ENCODE measurements at places on chromosomes 7 and 10. TPM values are rescaled to one million over a fixed set of nuclear protein-coding genes. Genes with fewer than 3 reads are reported as not detected.

DNA sequence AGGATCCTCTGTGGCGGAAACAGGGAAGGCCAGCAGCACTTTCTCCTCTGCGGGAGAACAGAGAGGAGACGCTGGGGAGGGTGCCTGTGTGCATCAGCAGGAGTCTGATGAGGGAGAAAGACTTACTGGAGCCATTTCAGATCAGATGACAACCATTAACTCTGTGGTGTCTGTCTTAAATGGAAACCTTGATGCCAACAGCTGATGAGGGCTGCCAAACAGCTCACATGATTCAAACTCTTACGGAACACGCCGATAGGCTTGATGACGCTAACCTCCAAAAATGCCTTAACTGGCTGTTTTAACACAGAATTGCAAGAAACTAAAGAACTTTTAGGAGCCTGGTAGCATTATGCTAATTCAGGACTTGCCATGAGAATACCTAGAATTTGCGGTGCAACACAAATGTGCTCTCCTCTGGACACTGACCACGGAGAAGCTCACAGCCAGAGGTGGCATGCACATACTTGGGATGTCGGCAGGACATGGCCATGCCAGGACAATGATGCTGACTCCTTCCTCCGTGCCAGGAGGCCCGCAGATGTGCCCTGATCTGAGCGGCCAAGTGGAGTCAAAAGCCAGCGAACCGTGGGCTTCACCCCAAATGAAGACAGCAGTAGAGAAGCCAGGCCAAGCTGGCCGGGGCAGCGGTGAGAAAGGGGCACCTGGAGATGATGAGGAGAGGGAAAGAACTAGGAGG is 154.9 kb downstream of the ZMYND11 start:
- DNase-seq = no peak

GRCh38 chr10:18406136-18406535 is 245.3 kb downstream of the NSUN6 start:
- no peak for DNase-seq

- DNase-seq = peak; percentile 18
Measured at GRCh38 chr7:111091593-111092358, 849 bp downstream of the LRRN3 start.

Gene MYL7
- total RNA-seq = not detected

- no peak for DNase-seq
Measured at GRCh38 chr7:919114-919442, 35.4 kb downstream of the ADAP1 start.

DNA sequence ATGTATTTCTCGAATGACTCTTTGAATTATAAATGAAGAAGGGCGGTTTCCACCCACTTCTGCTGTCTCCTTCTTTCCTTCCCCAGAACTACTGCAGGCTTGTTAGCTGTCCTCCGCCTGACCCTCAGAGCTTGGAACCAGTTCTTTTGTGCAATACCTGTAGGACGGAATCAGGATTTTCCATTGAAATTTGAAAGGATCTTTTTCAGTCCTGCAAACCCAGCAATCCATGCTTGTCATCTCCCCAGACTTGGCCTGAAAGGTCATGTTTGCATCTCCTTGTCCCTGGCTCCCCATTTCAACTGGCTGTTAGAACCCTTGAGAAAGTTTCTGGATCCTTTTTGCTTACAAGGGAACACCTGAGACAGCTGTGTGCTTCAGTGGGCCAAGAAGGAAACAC is 47.5 kb downstream of the PLCE1 start:
- DNase-seq = no peak

DNA sequence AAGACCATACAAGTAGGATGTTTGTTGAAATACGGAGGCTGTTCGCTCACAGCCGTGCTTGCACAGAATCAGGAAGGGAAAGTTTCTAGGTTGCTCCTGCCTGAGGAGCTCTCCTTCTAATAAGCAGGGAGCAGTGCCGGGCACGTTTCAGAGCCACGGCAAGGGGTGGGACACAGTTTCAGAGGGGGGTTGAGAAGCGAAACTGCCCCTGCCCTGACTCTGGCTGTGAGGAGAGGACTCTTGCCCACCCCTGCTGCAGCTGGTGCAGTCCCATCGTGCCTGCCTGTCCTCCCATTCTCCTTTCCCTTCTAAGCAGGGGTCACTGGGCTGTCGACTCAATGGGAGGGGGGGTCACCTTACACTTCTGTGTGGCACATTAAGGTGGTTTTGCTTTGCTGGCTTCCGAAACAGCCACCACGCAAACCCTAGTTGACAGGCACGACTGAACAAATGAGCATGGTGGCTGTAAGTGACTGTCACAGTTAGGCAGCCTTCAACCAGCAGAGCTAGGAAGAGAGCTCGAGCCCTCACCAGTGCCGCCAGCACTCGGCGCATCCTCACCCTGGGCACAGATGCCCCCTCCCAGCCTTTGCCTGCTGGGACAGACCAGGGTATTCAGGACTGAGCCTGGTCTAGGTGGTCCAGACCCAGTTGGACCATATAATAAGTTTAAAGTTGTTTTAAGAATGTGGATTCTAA is 37.5 kb downstream of the ZNF467 start:
- no peak for DNase-seq

Gene STMP1
- total RNA-seq = 34.0 TPM

Gene UBTD1
- total RNA-seq = 40.5 TPM

DNA sequence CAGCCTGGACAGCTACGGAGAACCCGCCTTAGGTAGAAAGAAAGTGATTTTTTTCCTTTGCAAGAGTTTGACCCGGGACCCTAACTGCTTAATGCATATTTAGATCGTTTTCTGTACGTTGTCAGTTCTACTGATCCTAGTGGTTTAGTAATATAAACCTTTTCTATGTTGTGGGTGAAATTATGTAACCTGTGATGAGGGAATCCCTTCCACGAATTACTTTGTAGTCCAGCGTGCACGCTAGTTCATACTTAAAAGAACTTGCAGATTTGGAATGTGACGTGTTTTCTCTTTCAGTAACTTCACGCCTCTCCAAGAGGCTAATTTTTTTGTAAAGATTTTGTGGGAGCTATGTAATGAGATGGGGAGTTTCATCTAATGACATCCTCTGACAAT is 705 bp downstream of the SLF2 start:
- DNase-seq = no peak

DNA sequence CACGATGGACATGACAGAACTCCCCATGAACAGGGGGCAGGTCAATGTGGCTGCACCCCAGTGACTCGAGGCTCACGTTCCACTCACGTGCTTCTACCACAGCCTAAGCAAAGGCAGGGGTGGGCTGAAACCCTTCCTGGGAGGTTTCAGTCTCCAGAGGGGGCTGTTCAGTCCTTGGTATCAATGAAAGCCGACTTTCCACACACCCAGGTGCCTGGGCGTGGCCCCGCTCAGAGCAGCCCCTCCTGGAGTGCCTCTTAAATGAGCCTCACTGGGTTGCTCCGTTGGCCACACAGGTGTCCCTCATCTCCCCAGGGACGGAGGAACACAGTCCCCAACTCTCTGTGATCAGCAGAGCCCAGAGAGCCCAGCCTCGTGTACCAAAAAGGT is 90.5 kb upstream of the PDGFA start:
- no peak for DNase-seq

GRCh38 chr10:26860443-26861204 is at the start of gene ABI1:
Gene ABI1, minus strand, starts transcription at chr10:26860958. Its CDS starts 95 bp downstream, at chr10:26860863.
- DNase-seq = peak; percentile 91

DNA sequence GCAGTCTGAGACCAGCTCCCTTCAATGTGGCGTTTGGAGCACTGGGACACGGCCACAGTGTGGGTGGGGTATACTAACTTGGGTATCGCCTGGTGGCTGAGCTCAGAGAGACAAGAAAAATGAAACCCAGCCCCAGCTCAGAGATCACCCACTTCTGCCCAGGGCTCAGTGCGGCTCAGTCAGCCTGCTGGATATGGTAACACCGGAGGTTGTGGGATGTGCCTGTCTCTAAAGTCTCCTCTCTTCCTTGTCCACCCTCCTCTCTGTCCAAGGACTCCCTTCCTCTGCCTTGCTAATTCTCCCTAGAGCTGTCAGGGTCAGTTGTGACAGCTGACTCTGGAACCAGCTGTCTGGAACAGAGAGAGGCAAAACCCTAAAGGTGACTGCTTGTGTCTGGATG is 149.1 kb downstream of the PTPN20 start:
- DNase-seq = no peak

- DNase-seq = peak; percentile 79
Measured at GRCh38 chr10:112374724-112375541, 1.0 kb downstream of the ACSL5 start.

DNA sequence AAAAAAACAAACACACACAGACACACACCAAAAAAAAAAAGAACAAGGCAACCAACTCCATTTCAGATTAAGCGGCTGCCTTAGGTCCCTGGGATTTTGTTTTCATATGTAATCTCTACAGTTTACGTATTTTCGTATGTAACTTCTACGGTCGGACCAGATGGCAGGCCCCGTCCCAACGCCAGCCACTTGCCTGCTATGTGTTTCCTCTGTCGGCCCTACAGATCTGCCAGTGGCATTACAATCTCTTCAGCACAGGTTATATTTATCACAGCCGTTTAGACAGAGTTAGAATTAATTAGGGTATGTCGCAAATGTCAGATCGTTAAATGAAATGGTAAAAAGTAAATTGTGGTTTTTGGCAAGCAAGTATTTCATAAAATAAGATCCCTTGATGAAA is 99.3 kb downstream of the DNAJB6 start:
- no peak for DNase-seq

DNA sequence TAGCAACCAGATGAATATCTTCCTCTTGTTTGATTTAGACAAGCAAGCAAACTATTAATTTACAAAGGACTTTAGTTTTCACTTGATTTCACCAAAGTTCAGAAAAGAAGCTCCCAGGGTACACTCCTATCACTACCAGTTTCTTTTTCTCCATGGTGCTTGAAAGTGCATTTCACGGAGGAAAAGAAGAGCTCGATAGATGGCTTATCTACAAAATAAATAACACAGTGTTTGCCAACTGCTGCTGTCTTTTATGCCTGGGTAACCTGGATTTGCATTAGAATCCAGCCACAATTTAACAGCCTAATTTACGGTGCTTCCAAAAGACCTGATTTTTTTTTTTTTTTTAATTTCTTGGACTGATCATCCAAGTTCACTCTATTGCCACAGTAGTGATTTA is 275.7 kb downstream of the GPR37 start:
- peak; percentile 9 for DNase-seq

- DNase-seq = no peak
Measured at GRCh38 chr7:117114272-117114671, 161.0 kb downstream of the ST7 start.

DNA sequence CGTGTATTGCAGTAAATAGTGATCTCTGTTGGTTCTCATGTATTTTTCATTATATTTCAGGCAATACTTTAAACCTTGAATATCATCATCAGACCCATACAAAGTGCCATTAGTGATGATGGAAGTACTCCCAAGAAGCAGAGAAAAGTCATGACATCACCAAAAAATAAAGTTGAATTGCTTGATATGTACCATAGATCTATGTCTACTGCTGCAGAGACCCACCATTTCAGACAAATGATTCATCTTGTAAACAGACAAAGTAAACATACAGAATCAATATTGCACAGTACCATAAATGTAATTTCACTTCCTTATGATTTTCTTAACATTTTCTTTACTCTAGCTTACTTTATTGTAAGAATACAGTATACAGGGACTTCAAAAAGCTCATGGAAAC is 347.8 kb downstream of the IPMK start:
- DNase-seq = no peak

- DNase-seq = no peak
Measured at GRCh38 chr10:48748573-48748972, 63.9 kb downstream of the WDFY4 start.

DNA sequence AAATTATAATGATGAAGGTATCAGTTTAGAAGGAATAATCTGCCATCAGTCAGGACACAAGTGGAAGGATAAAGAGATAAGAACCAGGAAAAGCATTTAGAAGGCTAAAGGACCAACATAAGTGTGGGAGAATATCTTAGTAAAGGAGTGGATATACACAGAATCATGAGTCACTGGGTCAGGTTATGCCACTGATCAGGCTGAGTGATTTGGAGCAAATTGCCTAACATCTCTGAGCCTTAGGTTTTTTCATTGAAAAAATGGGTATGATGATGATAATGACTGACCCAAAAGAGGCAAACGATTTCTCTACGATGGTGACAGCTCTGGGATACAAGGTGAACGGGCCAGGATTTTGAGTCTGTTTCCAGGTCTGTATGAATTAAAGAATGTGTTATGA is 2.8 kb upstream of the CUL1 start:
- no peak for DNase-seq

Gene ASIC3
- 0.20 TPM for total RNA-seq

- DNase-seq = no peak
Measured at GRCh38 chr10:110985497-110986275, 66.3 kb downstream of the SHOC2 start.

Gene TAS2R41
- total RNA-seq = not detected

DNA sequence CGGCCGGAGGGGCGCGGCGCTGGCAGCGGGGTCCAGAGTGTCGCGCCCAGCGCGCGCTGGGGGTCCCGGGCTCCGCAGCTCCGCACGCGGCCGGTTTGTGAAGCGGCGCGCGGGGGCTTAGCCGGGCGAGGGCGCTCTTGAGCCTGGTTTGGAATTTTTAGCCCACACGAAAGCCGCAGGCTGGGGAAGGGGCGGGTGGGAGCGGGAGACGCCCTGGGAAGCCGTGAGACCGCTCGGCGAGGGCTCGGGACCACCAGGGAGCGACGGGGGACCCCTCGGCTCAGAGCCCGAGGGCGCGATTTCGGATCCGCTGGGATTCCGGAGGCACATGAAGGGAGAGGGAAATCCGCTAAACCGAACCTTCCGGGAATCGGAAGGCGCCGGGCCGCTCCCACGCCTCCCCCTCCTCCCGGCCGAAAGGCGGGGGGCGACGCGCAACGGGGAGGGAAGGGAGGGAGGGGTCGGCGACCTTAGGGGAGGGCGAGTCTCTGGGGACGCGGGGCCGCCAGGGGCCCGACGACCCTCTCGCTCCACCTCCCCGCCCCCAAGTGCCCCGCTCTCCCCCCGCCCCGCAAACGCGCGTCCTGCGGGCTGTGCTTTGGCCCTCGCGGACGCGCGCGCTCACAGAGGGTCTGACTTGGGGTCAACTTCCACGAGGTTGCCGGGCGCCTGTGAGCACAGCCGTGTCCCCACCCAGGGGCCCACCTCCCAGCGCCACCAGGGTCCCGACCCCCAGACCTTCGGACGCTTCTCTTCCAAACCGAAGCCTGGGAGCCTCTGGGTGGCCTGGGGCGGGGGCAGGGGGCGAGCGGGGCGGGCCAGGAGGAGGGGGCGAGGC is 5.1 kb upstream of the ELFN1 start:
- peak; percentile 29 for DNase-seq
